ENCODE measurements at places on chromosomes 3 and 15.

- DNase-seq = no peak
These were observed 203.8 kb downstream of the RBMS3 start for GRCh38 chr3:29484633-29485032.

DNA sequence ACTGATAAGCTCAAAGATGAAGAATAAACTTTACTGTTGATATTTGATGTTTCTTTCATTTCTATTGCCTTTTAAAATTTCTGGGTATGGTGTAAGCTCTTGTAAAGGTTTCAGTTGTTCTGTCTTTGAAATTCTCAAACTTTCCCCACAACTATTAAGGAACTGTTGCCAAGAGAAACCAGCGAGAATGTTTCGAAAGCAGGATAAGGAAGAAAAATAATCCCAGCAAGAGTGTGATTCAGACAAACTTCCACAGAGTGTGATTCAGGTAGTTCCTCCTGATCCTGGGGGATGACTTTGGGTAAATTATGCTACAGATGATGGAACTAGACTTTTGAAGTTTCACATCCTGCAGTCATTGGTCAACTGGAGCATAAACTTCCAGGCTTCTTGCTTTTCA, 632.0 kb downstream of the NSUN3 start:
- no peak for DNase-seq

- no peak for DNase-seq
These were observed 105.8 kb upstream of the ARL6 start for GRCh38 chr3:97658668-97659285.

DNA sequence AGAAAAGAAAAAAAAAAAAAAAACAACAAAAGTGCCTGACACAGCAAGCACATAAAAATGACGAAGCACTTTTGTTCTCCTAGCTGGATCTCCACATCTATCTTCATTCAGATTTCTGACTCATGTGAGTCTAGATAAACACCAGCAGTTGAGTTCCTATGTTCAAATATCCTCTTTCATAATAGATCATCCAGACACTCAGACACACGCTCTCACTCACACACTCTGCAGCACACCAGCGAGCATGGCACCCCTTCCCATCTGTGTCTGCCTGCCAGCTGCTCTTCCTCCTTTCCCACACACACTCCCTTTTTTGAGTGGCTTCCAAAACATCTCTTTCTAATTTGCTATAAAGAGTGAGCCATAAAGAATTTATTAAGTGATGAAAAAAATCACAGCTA, 19.8 kb upstream of the CELF6 start:
- no peak for DNase-seq

- no peak for DNase-seq
These were observed 12.0 kb downstream of the TBC1D5 start for GRCh38 chr3:17730318-17730967.

GRCh38 chr3:122421101-122421500, 5.2 kb upstream of the WDR5B start:
- no peak for DNase-seq

- DNase-seq = no peak
These were observed 10.8 kb upstream of the VILL start for GRCh38 chr3:37979541-37980461.

DNA sequence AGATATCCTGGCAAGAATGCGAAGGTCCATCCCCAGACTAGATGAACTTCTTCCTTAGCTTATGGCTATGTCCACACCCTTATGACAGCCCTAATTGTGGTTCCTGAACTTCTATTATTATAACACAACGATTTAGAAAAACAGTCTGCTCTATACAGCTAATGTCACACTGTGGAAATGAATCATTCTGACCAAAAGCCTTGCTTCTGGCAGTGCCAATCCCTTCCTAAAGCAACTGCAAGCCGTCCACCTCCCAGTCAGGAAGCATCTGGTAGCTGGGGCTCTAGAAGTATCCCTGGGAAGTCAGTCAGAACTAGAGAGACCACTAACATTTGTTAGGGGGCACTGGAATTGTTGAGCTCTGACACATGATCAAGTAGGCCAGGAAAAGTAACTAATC, 45.0 kb downstream of the MYO5A start:
- no peak for DNase-seq

GRCh38 chr3:15982667-15983196, 185.0 kb upstream of the ANKRD28 start:
- no peak for DNase-seq

DNA sequence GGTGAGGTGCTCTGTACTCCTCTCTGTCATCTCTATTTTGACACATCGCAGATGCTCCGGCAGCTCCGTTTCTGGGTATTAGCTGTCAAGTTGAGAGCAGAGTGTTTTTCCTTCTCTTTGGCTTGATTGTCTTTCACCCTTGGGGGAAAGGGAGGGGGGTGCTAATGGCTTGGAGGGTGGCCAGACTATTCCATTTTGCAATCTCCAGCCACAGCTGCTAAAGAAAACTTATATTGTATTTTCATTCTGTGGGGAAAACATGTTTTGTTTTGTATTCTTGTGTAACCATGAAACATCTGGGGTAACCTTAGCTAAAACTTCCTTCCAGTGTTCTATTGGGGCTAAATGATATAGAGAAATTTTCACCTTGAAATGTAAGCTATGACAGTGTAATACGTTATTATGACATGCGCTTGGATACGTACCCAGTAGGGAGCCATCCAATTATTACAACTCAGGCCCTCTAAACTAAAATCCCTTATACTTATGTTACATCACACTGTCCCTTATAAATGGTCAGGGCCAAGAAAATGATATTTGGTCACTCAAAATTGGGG, 14.0 kb upstream of the LARP6 start:
- DNase-seq = no peak

- DNase-seq = no peak
These were observed 240.0 kb downstream of the THRB start for GRCh38 chr3:24254649-24255048.

- no peak for DNase-seq
These were observed 2.5 kb upstream of the USF3 start for GRCh38 chr3:113698956-113699355.

GRCh38 chr3:179949869-179950268, 86.9 kb downstream of the PEX5L start:
- no peak for DNase-seq
